ENCODE measurements at places on chromosomes 7 and 10.
A peak's percentile ranks its signal among the peaks of the same experiment; 100 is the strongest.

DNA sequence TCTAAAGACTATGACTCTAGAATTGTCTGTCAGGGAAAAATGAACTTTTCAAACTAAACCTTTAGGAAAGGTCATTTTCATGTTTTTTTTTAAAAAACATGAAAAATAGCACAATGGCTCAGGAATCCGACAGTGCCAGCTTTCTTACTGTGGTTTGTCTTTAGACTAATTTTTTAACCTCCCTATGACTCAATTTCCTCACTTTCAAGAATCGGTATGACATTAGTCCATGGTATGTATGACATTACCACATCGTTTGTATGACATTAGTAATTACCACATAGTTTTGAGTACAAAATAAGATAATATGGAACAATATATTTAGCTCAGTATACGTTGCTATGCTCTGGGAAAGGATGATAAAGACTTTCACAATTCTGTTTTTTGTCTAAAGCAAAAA lies 383.2 kb downstream of the PTPRN2 start:
- DNase-seq, result no peak

GRCh38 chr10:72605122-72605521 lies 20.8 kb downstream of the MICU1 start:
- no peak for DNase-seq

GRCh38 chr7:3860932-3861331 lies 559.9 kb downstream of the SDK1 start:
- no peak for DNase-seq

GRCh38 chr10:110610308-110610774 lies 33.8 kb upstream of the RBM20 start:
- peak; percentile 28 for DNase-seq
